ENCODE measurements at places on chromosomes 13 and 19.

DNA sequence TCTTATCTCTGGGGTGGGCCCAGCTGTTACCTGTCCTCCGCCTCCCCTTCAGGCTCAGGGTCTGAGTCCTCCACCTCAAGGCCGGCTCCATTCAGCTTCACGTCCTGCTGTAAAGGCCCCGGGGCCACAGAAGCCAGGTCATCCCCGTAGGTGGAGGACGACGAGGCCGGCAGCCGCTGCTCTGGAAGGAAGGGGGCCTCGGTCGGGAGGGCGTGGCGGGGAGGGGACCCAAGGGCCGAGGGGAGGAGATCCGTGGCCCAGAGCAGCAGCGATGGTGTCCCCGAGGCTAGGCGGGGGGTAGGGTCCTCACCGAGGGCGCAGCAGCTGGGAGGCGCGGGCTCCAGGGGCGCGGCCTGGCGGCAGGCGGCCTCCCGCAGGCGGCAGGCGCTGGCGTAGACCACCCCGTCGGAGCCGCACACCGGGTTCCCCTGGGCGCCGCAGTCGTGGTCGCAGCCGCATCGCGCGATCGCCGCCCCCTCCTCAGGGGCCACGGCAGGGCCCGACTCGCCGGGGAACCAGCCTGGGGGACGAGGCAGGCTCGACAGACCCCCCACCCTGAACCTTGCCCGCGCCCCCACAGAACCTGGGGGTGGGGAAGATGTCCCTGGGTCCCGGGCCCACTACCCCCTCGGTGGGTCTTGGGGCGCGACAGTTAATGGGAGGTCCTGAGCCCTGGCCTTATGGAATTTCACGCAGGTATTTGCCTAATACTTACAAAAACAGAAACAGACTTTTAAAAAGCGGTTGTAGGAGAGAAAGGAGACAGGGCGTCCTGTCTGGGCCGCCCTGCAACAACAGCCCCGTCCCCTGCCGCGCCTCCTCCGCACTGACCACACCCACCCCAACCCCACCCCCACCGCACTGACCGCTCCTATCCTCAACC lies 7.6 kb downstream of the F2RL3 start:
- DNase-seq = no peak

GRCh38 chr13:34826432-34826831 lies 115.6 kb upstream of the NBEA start:
- no peak for DNase-seq

DNA sequence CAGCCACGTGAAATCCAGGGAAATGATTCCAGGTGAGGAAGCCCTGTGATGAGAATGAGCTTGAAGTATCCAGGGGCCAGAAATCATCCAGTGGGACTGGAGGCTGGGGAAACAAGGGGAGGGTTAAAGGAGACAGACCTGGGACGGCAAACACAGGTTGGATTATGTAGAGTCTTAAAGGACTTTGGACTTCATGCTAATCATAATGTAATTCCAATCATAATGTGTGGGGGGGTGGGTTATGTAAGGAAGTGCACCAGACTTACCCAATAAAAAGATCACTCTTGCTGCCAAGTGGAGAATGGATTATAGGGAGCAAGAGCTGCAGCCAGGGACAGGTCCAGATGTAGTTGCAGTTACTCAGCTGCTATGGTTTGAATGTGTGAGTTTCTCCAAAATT lies 16.1 kb upstream of the CYSLTR2 start:
- no peak for DNase-seq

GRCh38 chr13:109666656-109667055 lies 119.7 kb downstream of the IRS2 start:
- no peak for DNase-seq

GRCh38 chr19:1248139-1248785 lies at the start of gene MIDN:
Gene MIDN (plus strand): TSS chr19:1248583. CDS start chr19:1250297, 1,714 bp downstream.
- DNase-seq = no peak
